ENCODE measurements at places on chromosomes 2 and 18.

- DNase-seq = no peak
Measured at GRCh38 chr18:62991959-62992358, 276.6 kb downstream of the PHLPP1 start.

DNA sequence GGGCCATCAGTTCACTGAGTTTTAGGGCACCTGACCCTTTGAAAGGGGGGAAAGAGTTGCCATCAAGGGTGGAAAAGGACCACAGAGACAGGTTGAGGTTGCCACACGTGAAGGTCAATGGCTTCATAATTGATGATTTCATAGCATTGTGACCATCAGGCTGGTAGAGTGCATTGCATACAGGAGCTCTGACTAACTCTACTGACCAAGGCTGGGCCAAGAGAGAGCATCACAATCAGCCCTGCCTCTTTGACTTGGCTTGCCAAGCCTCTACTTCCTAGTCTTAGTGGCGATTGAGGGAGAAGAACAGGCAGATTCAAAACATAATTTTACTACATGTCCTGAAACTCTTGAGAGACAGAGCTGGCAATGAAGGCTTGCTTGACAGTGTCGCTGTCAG is 5.8 kb upstream of the TNP1 start:
- no peak for DNase-seq

DNA sequence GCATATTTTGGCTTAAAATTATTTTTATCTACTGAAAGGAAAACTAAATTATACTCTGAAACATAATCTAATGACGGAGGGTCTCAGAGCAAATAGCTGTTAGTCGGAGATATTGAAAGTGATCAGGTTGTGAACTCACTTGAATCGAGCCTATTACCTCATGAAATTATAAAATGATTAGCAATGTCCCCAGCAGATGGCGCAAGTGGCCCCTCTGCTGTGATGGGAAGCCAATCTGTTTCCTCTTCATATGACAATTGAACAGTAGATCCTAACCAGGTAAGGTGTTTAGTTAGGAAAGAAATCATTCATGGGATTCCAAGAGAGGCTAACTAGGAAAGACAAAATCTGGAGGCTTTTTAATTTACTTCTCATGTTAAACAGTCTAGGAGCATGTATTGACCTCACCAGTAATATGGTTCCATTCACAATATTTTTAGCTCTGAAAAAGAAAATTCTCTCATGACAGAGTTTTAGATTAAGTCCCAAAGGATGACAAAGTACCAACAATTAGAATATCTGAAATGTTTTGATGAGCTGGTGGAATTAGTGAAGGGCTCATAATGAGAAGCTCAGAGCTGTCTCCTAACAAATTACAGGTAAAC is 29.9 kb upstream of the MPPE1 start:
- DNase-seq = peak; percentile 64

GRCh38 chr2:135913727-135914365 is 37.6 kb upstream of the MCM6 start:
- no peak for DNase-seq

- no peak for DNase-seq
Measured at GRCh38 chr2:8285081-8285480, 396.8 kb upstream of the ID2 start.

GRCh38 chr2:36965206-36965605 is 1.1 kb downstream of the STRN start:
- DNase-seq = no peak

DNA sequence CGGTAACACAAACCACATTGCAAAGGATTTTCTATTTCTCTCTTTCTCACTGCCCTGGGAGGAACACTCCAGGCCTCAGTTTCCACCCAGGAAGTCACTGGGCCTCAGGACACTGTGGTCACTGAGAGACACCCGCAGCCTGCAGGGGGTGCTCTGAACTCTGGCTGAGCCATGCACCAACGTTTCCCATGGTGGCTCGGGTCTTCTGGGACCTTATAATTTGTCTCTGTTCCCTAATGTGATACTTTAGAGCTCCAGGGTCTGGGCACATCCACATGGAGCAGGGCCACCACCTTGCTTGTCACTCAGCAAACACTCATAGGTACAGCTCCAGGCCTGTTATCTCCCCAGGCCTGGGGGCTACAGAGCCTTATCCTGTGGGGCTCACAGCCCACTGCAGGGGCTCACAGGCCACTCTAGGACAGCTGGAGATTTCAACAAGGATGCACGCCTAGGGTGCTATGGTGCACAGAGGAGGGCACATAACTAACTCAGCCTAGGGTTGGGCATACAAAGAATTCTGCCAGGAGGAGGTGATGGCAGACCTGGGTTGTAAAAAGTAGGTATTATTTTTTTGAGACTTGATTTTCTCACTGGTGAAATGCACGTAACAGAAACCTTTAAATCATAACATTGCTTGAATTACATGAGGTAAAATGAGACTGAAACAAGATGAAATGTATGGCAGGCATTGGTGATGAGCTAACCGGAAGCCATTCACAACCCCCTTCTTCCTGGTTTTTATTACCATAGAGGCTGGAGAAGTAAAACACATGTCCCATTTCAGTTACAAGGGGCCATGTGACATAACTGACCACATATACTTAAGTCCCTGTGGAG is 3.0 kb upstream of the HS1BP3 start:
- no peak for DNase-seq

DNA sequence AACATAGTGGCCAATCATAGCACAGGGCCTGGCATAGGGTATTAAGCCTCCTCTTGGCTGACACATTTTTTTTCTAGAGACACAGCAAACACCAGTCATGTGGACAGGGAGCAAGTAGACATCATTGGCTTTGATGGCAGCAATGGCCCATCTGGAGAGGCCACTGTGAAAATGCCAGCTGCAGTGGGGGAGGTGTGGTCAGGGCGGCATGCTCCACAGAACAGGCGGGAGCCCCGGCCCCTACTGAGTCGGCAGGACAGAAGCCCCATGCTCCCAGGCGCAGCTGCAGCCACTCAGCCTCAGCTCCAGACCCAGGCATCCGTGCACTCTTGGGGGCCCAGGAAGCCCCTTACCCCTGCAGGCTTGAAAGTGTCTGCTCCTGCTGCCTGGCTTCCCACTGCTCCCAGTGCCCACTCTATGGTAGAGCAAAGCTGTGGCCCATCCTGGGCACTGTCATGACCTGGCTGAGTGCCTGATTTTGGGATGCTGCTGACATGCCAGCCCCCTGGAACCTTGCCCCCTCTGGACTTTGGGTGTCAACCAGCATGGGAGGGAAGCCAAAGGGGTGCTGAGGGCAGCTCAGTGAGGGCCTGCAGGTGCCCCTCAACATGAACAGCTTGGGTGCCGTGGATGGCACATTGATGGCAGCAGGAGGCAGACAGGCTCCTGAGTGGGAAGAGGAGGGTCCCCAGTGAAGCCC is 23.3 kb upstream of the UBE2F start:
- no peak for DNase-seq

- DNase-seq = no peak
Measured at GRCh38 chr2:64854773-64855237, 134.4 kb upstream of the SLC1A4 start.

- no peak for DNase-seq
Measured at GRCh38 chr2:215668378-215668775, 232.5 kb upstream of the FN1 start.

- no peak for DNase-seq
Measured at GRCh38 chr2:127347734-127348392, 39.9 kb downstream of the MAP3K2 start.

DNA sequence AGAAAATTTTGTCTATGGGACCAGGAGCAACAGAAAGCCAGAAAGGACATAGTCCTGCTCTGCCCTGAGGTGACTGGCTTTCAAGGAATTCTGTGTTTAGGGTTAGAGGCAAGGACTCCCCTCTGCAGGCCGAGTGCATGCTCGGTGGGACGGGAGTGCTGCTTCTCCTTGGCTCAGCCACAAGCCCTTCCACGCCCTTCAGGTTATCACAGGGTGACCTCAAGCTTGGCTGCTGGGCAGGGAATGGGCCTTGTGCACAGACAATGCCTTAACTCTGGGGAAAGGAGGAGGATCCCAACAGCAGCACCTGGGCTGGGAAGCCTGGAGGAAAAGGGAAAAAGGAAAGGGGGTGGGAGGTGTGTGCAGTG is 32.8 kb downstream of the FAM178B start:
- DNase-seq = no peak

DNA sequence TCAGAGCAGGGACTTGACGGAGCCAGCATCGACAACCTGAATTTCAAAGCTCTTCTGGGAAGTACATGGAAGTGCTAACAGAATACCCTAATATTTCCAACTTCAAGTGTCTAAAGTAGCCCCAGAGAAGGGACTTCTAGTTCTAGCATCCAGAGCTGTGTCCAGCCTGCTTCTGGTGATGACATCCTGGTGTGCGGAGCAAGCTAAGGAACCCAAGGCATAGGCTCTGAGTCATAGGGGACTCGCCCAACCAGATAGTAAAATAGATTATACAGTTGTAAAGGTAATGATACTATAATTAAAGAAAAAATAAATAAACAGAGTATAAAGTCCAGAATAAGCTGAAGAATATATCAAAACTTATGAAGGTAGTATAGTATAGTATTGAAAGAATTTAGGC is 108.1 kb upstream of the SERPINE2 start:
- no peak for DNase-seq

DNA sequence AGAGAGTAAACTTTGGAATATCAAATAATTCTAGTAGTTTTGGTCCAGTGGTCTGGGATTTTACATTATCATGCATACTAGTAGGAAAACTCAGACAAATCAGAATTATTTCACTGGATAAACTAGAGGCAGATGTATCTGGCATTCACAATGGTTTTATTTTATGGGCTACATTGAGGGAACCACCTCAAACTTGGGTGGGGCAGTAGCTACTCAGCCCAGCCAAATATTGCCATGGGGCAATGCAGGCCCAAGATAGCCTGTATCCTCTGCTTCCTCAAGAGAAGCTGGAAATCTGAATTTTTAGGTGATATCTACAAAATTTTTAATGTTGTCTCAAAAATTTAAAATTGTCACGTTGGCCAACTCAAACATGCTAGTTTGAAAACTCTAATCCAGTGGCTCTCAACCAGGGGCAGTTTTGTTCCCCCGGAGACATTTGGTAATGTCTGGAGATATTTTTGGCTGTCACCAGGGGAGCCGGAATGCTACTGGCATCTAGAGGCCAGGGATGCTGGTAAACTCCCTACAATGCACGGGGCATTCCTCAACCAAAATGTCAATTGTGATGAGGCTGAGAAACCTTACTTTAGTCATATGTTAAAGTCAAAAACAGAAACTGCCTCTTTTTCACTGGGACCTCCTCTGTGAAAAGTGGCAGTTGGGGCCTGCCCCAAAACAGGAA is 172.8 kb upstream of the SPRED2 start:
- DNase-seq = no peak

DNA sequence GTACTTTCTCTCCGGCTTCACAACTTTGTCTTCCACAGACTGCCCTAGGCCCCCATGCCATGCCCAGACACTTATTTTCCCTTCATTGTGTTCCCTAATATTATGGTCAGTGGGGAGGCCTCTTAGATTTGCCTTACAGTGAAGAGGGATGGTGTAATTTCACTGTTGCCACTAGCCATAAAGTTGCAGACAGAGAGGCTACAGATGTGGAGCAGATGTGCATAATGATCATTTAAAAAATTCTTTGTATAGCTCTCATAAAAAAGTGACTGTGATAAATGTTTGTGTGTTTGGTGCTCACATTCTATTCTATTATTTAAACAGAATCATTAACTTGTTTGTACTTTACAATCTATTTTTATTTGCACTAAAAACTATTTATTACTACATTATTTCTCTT is 67.5 kb upstream of the FN1 start:
- DNase-seq = no peak

DNA sequence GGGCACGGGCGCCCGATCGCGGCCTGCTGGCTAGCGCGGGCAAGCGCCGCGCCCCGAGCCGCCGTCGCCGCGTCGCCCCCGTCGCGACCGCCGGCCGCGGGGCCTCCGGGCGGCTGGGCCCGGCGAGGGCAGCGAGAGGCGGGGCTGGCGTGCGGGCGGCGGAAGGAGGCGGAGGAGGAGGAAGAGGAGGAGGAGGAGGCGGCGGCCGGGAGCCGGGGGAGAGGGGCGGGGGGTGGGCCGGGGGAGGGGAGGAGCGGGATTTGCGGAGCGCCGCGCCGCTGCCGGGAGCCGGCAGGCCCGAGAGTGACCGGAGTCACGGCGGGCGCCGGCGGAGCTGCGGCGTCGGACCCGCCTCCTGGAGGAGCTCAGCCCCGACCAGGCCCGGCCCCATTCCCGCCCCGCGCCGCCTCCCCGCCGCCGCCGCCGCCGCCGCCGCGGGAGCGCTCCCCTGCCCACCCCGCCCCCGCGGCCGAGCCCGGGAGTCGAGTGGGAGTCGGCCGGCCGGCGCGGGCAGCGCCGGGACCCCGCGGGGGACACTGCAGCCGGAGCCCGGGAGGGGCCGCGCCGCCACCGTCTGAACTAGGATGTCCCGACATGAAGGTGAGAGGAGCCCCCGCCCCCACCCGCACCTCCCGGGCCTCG is at the start of gene KCMF1:
Gene KCMF1, plus strand, starts transcription at position 294 of the 642 bp plus-strand sequence. Its CDS starts 291 bp downstream, at position 585.
- DNase-seq = peak; percentile 73

GRCh38 chr2:230356084-230356483 is 29.1 kb downstream of the SP140L start:
- DNase-seq = no peak

- peak; percentile 12 for DNase-seq
Measured at GRCh38 chr2:195543902-195544894, 112.8 kb upstream of the SLC39A10 start.

DNA sequence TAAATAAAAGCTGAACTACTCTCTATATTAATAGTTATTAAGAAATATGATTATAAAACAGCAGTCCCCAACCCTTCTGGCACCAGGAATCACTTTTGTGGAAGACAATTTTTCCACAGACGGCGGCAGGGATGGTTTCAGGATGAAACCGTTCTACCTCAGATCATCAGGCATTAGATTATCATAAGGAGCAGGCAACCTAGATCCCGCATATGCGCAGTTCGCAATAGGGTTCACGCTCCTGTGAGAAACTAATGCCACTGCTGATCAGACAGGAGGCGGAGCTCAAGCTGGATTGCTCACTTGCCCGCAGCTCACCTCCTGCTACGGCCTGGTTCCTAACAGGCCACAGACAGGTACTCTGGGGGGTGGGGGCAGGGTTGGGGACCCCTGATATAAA is 19.3 kb upstream of the DSG2 start:
- DNase-seq = no peak

DNA sequence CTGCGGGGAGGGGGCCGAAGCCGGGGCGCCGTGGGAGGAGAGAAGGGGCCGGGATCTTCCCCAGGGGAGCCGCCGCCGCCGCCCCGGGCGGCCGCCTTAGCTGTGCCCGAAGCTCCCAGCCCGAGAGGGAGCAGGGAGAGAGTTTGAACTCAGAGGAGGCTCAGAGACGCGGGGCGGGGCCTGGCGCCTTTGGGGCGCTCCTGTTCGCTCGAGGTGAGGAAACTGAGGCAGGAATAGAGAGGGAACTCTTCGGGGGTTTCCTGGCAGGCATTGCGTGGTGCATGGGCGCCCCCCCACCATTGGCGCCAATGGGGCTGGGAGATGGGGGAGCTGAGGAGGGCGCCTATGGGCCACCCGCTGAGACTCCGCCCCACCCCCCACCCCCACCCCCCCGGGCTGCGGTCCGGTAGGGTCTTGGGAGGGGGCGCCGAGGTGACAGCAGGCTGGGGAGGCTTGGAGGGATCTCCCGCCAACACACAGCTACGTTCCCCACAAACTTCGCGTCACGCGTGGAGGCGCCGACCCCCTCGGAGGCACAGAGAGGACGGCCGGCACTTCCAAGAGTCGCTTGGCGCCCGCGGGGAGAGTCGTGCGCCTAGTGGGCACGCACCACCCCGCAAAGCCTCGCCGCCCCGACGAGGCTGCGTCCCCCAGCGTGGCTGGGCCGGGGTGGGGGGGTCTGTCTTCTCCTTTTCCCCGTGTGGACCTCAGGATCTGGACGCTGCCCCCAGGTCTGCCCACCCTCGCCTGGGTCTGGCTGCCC is 680 bp downstream of the CTDSP1 start:
- DNase-seq = peak; percentile 62
